ENCODE measurements at places on chromosomes 7 and 10.

DNA sequence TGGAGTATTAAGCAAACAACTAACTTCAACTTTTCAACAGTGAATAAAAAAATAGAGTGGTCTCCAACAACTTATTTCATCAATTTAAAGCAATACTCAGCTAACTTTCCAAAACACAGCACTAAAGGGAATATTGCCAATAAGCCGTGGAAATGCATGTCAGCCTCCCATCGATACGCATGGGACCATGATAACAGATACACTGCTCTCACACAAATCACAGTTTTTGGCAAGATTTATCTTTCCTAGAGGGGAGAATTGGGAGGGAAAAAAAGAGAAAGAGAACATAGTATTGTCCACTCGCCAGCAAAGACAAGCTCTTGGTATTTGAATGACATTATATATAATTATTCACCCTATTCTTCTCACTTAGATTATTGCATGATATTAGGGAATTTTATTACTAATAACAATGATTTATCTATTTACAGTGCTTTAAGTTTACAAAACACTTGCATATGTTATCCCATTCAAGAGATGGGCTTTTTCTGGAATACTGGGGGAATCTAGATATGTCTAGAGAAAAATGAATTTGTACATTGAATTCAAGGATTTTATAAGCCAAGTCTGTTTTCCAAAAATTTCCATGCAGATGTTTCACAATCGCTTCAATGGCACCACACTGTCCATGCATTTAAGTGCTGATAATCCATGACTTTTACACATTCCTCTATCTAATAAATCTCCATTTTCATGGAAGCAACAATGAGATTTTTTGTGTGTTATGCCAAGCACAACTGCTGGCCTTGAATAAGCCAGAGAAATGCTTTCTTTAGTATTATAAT lies 194.0 kb upstream of the MGMT start:
- DNase-seq: no peak

- DNase-seq: peak; percentile 75
These were observed 190.7 kb upstream of the CHRM2 start for GRCh38 chr7:136677471-136678365.

- DNase-seq: no peak
These were observed 3.7 kb downstream of the GCC1 start for GRCh38 chr7:127581716-127582115.

DNA sequence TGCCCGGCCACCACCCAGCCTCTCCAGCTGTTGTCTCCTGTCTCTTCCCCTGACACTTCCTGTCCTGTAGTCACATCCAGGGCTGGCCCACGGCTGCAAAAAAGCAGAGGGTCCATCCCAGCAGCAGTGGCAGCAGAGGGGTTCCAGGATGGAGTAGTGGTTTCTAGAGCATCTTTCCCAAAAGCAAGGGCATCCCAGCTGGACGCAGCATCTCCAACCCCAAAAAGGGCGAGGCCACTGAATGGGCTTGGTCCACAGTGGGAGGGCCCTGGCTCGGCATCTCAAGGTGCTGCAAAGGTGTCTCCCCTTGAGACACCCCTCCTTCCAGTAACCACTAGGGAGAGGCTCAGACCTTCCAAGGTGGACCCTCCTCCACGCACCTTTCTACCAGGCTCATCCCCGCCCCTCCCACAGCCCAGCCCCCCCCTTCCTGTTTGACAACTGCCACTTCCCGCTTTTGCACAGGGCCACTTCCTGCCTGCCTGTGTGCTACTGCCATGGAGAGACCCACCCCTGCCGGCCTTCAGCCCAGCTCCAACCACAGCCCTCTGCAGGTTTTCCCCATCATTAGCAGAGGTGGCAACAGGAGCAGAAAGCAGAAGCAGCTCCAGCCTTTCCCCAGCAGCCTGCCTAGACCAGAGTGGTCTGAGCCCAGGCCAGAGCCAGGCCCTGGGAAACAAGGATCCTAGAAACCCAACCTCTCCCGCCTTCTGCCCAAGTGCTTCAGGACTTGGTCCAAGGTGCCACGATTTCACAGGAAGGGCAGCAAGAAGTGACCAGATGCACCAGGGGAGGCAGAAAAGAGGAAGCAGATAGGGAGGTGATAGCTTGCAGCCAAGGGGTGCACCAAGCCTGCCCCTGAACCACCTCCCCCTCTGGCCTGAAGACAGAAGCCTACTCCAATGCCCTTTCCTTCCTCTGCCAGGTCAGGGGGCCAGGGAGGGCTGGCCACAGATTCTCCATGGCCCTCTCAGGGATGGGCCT lies 8.6 kb downstream of the CAMK2G start:
- no peak for DNase-seq

- no peak for DNase-seq
These were observed 46.5 kb upstream of the KIAA1217 start for GRCh38 chr10:24162206-24162985.

GRCh38 chr7:110988348-110988747 lies 102.6 kb upstream of the LRRN3 start:
- DNase-seq: no peak

- DNase-seq: peak; percentile 2
These were observed 55.5 kb downstream of the CNTNAP2 start for GRCh38 chr7:146172112-146172511.

Data from fibroblast of skin of back (primary cell).